ENCODE measurements at places on chromosomes 11 and 22.

- no peak for DNase-seq
These were observed 12.4 kb upstream of the NUP160 start for GRCh38 chr11:47860536-47860935.

DNA sequence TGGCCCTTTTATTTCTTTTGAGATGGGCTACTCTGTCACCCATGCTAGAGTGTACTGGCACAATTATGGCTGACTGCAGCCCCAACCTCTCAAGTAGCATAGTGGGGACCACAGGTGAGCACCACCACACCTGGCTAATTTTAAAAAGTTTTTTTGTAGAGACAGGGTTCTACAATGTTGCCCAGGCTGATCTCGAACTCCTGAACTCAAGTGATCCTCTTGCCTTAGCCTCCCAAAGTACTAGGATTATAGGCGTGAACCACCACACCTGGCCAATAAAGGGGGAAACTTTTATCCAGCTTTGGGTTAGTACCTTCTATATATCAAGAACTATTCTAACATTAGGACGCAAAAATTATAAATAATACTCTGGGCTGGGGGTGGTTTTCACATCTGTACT is 52.1 kb downstream of the MAPK1 start:
- DNase-seq: no peak

GRCh38 chr11:116485425-116485824 is 287.4 kb downstream of the BUD13 start:
- DNase-seq: no peak

- no peak for DNase-seq
These were observed 31.3 kb downstream of the NAGA start for GRCh38 chr22:42039271-42039670.

GRCh38 chr22:45572444-45572843 is 69.8 kb downstream of the FBLN1 start:
- no peak for DNase-seq

- no peak for DNase-seq
These were observed 36.7 kb downstream of the ISX start for GRCh38 chr22:35102663-35103062.

DNA sequence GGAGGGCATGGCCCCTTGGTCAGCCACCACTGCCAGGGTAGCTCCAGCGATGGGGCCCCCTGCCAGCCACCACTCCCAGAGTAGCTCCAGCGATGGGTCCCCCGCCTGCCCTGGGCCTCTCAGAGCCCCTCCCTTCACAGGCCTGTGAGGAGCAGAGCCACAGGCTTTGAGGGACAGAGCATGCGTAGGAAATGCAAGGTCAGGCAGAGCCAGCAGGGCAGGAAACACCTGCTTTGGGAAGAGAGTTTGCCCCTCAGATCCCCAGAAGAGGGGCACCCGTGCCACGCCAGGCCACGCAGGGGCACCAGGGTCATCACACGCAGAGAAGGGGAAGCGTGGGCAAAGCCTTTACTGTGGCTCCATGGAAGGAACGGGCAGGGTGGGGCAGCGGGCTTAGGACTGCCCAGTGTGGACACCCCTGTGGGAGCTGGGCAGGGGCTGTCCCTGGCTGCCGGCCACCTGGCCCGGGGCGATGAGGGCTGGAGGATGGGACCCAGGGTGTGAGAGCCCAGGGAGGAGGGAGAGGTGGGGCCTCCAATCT is 477.8 kb downstream of the BRD1 start:
- no peak for DNase-seq

DNA sequence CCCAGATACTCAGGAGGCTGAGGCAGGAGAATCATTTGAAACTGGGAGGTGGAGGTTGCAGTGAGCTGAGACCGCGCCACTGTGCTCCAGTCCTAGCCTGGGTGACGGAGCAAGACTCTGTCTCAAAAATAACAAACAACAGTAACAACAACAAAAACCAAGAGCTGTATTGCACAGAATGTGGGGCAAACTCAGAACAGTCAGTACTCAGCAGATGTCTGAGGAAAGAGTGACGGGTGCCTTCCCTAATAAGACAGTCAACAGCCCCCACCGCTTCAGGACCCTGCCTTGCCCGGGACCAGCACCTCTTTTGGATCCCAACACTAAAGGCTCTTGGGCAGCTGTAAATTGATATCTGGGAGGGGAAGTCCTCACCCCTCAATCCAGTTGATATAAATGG is 40.3 kb downstream of the RIBC2 start:
- no peak for DNase-seq

- peak; percentile 9 for DNase-seq
These were observed 141.4 kb downstream of the NTM start for GRCh38 chr11:131511794-131512193.

DNA sequence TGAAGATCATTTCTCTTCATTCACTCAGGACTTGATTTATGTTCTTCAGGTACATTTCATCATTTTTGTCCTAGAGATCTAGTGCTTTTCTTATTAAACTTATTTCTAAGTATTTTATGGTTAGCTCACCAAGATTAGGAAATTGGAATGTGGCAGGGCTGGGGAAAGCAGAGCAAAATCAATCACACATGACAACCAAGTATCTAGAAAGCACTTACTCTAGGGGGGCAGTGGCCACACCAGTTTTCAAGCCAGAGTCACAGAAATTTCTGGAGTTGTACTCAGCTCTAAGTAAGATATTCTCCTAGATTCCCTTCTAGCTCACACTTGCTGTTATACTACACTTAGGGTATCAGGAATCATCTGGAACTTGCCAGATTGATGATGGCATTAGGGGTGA is 33.3 kb upstream of the MYEOV start:
- DNase-seq: no peak

DNA sequence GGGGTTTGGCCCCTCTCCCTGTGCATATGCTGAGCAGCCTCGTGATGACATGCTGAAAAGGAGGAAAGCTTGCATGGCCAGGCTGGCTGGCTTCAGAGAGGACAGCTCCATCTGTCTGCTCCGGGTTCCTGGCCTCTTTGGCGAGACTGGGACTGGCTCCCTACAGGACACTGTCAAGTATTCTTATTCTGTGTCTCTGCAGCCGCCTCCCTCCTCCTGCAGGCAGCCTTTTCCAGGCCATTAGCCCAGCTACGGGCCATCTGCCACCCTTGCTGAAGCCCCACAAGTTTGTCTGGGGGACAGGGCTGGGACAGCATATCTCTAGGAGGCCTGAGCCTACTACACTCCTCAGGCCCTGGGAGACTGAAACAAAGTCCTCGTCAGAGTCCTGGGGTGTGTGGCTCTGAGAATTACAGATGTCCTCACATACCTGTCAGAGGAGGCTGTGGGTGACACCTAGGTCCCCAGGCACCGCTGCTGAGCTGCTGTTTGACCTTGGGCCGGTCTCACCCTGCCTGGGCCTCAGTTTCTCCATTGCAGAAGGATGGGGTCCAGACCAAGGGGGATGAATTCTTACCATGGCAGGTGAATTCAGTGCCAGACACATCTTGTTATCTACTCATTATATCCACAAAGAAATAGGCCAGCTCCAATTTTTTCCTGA is 11.0 kb downstream of the MRGPRG start:
- peak; percentile 98 for DNase-seq

GRCh38 chr22:46063846-46064227 is 86.5 kb upstream of the PPARA start:
- DNase-seq: no peak

- no peak for DNase-seq
These were observed 1.3 kb upstream of the PANX2 start for GRCh38 chr22:50169181-50169759.

GRCh38 chr11:115247361-115247760 is 256.9 kb downstream of the CADM1 start:
- no peak for DNase-seq

DNA sequence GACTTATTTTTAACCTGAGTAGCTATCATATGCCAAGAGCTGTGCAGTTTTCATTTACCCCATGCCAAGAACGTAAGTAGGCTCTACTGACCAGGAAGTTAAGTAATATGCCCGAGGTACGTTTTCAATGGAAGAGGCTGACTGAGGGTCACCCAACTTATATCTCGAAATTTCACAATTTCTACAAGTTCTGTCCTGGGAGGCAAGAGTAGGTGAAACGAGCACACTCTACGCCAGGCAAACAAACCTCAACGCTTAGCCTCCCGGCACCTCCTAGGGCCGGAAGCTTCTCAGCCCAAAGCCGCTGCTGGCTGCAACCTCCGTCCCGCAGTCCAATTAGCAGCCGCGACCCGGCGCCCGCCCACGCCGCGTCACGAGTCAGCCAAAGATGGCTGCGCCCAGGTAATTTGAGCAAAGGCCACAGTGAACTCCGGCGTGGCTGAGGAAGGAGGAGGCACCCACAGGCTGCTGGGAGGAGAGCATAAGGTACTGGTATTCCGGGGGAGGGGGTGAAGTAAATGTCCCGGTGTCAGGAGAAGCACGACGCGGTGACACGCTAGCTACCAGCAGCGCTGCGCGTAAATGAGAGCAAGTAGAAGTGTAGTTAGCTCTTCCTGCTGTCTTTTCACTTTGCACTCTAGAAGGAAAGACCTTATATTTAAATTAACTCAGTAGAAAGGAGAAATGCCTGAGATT is at the start of gene TMEM126A:
TMEM126A (plus strand) TSS at position 364 of the 696 bp plus-strand sequence. CDS start 2,289 bp downstream, outside the sequence.
- peak; percentile 93 for DNase-seq

- DNase-seq: peak; percentile 11
These were observed 753 bp upstream of the PPARA start for GRCh38 chr22:46149512-46150033.

DNA sequence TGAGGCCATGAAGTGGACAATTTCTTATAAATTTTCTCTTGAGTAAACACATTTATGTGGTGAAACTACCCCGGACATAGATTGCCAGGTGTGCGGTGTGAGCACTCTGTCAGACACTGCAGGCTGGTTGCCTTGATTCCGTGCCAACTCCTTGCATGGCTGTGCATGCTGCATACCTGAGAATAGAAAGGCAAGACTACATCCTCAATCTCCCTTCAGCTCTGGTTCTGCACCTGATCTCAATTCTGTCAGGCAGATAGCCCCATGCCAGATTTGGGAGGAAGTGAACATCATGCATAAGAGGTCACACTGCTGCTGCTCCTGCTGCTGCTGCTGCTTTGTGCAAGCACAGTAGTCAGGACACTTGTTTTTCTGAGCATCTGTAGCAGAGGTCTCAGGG is 42.5 kb upstream of the DEUP1 start:
- no peak for DNase-seq

DNA sequence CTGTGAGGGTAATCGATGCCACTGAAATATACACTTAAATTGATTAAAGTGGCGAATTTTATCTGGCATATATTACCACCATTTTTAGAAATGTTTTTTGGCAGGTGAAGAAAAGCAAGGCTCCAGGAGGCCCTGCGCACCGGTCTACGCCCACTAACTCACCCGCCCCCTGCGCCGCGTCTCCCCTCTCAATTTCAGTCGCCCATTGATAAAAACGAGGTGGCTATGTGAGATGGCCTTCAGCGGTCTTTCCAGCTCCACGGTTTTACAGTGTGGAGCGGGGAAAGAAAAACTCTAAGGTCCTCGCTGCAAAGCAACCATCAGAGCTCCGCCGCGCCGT is 602 bp upstream of the AQP11 start:
- DNase-seq: no peak

DNA sequence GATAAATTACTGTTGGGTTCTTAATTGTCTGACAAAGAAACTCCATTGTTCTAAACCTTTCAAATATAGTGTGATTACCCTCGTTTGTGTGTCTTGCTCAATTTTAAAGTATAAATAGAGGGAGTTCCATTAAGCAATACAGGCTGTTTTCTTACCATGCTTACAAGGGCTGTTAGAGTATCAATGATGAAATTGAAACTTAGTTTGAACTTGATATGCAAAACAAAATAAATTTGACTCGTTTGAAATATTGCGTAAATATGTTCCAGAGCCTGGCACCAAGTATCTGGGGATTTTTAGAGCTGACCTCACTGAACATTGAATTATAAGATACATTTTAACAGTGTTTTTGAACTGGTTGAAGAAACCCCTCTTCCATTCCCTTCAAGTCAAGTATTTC is 31.7 kb downstream of the TEAD1 start:
- no peak for DNase-seq

DNA sequence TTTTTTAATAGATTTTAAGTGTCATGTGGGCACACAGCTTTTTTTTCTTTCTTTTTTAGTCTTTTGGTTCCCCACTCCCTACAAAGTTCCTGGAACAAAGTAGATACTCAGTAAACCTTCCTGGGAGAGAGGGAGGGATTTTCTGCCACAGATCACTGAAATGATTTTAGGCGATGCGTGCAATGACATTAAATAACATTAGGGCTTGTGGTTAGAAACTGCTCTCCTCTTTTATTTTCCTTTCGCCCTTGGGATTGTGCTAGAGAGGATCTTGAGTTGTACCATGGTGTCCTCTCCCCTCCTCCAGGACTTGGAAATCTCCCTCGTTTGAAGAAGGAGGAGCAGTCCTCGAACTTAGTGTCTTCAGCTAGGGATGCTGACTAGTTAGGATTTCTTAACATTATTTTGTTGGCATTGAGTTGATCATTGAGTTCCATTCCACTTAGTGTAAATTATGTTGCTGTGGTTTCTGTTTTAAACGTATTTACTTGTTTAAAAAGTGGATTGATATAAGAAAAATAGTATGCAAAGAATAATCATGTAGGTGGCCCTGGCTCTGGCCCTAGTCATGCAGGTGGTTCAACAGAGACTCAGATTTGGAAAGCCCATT is 88.4 kb downstream of the TRAF6 start:
- DNase-seq: no peak

DNA sequence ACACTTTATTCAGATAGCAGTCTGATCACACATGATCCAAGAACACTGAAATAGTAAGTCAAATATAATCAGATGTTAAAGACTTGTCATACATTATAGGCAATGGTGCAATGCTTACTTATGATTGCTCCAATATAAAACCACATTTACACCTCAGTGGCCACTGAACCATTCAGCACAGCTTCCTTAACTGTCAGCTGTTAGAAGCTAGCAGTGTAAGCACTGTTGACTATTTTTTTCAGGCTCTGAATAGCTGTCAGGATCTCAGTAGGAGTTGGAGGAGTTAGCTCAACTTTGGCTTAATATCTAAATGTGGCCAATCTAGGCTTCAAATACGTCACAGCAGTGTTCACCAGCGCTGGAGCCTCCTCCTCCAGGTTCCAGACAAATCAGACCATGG is 36.6 kb downstream of the METTL15 start:
- no peak for DNase-seq

DNA sequence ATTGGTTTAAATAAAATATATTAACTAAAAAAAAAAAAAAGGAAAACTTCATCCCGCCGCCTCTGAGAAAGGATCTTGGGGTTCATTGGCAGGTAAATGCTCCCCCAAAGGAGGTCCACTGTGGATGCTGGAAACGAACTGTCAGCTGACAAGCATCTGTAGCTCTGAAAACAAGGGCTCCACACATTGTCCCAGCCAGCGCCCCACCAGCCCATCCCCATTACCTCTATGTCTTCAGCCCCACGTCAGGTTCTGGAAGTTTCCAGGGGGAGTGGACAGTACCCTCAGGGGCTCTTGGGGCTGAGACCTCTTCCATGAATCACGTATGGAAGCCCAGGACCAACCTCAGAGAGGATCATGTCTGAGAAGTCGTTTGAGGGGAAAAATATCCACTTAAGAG is 66.4 kb upstream of the WNT7B start:
- DNase-seq: no peak

All from G401 (cell line).